ENCODE measurements at places on chromosomes 7 and 10.

DNA sequence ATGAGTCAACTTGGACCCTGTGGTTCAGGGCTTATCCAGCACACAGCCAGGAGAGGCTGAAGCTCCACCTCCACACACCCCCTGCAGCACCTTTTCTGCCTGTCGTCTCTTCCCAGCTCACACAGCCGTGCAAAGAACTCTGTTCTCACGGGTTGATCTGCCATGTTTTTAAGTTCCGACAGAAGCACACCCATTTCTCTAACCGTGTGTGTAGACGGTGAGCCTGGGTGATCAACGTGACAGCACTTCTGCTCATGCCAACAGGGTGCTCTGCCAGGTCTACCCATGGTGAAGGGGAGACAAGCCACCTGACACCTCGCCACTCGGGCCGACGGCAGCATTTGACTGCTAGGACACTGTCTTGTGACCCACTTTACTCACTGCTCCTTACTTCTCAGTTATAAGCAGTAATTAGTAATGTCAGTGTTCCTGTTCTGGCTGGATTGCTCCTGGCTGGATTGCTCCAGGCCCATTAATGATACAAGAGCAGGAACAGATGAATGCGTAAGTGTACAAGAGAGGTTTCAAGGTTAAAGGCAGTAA is 90.5 kb downstream of the RNF216 start:
- DNase-seq: no peak

DNA sequence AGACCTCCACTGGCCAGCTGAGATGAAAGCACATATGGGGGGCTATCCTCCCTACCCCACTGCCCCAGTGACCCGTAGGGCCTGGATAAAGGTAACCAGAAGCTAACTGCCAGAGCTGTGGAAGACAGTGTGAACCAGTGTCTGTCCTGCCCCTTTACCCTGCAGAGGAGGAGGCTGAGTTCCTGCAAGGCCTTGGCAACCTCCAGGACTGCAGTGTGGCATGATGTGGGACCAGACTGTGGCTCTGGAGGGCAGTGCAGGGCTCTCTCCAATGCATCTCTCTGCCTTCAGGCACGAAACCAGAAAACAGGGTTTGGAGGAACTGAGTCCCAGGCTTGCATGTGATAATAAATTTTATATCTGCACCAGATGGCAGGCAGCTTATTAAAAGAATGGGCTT is 93.1 kb downstream of the EPC1 start:
- DNase-seq: no peak

GRCh38 chr7:4307316-4308204 is 374.5 kb upstream of the FOXK1 start:
- no peak for DNase-seq

GRCh38 chr7:66627151-66627681 is 1.5 kb upstream of the KCTD7 start:
- DNase-seq: peak; percentile 48

GRCh38 chr10:10873915-10874314 is 143.8 kb upstream of the CELF2 start:
- DNase-seq: no peak

DNA sequence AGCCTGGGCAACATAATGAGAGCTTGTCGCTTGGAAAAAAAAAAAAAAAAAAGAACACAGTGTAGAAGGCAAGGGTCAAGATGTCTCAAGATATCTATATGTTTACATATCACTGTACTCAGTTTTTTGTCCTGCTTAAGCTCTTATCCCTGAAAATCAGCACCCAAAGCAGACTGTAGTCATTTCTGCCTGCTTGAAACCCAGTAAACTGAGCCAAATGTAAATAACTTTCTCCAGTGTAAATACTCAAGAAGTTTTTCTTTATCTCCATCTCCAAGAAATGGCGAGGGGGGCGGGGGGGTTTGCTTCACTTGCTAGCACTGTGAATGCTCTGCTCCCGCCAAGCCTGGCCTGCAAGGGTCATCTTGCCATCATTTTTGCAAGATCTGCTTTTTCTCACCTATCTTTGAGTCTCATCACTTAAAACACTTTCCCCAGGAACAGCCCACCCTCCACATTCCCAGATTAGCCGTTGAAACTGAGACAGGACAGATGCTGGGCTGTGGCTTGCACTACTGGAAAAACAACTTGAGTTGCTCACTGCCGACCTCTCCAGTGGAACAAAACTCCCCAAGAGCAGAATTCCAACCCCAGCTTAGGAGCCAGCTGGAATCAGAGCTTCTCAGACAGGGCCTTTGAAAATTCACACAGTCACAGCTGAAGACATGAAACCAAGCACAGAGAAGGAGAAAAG is 54.6 kb downstream of the AFAP1L2 start:
- no peak for DNase-seq

DNA sequence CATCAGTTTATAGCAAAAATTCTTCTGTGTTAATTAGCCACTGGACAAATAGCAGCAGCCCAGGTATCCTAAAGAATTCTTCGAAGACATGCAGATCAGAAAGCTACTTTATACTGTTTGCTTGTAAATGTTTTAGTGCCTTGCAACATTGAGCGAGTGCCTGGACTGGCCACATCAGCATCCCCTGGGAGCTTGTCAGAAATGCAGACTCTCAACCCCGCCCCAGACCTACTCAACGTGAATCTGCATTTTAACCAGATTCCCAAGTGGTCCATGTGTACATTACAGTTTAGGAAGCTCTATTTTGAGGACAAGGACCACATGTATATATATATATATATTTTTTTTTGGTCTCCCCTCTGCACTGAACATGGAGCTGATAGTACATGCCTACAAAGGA is 18.5 kb upstream of the PLEKHS1 start:
- no peak for DNase-seq

GRCh38 chr10:76415554-76415953 is 984.1 kb downstream of the LRMDA start:
- no peak for DNase-seq

- DNase-seq: peak; percentile 61
These were observed 28.4 kb downstream of the DNAJC9 start for GRCh38 chr10:73218431-73219191.

Measured in OCI-M1 (cell line).